Stimulated activated naive CD4-positive, alpha-beta T cell (primary cell): ENCODE measurements at places on chromosomes 5 and 9.

DNA sequence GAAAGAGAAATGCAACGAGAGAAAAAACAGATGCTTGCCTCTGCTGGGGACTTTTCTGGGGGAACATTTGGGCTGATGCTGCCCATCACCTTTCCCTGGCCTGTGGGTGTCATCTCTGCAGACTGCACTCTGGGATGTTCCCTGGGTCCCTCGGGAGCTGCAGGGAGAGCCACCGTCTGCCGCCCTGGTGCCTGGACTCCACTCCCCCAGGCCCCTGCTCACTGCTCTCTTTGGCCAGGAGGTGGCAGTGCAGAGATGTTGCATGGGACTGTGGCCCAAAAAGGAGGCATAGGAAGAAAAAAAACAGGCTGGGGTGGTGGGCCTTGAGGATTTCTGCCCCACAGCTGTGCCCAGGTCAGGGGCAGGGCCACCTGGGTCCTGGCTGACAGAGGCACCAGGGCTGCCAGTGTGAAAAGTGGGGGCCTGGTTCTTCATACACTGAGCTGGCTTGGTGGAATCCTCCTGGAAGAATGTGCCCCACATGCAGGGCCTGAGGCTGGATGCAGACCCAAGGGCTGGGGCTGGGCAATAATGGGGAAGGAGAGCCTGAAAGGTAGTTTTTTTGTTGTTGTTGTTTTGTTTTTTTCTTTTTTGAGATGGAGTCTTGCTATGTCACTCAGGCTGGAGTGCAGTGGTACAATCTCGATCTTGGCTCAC is 353.6 kb downstream of the SLIT3 start:
- no peak for DNase-seq

DNA sequence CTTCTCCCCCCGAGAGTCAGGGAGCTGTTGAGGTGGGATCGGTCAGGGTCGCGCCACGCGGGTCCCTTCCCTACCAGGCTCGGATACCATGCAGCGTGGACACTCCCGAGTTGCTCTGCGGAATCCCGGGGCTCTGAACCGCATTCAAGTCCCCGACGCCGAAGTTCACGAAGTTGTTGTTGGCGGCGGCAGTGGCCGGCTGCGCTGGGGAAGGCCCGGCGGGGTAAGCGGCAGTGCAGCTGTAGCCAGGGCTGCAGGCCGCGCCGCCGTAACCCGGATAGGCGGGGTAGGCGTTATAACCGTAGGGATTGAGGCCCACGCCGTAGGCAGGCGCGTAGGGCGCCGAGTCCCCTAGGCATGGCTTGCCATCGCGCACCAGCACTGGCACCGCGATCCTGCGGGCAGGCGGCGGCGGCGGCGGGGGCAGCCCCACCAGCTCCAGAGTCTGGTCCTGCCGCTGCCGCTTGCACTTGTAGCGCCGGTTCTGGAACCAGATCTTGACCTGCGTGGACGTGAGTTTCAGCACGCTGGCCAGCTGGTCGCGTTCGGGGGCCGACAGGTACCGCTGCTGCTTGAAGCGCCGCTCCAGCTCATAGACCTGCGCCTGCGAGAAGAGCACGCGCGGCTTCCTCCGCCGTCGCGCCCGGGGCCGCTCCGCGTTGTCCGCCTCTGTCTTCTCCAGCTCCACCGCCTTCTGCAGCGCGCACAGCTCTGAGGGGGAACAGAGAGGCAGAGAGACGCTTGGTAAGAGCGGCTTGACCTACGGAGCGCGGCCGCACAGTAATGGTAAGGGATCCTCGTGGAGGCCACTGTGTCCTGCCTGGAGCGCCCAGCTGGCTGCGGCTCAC is 2.3 kb downstream of the NKX2-5 start:
- no peak for DNase-seq

DNA sequence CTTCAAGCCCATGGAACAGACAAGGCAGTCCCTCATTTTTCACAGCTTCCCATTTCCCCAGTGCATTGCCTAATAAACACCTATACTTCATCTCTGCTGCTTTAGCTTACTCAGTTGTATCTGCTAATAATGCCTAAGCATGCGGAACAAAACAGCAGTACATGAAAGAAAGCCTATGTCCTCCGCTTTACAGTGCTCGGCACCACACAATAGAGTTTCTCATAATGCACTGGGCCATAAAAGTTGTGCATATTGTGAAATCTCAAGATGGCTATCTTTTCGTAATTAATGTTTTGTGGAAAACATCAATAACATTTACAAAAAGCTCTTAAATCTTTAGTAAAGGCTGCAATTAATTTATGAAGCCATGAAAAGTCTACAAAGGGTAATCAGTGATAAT is 69.3 kb downstream of the DENND1A start:
- no peak for DNase-seq

- no peak for DNase-seq
Measured at GRCh38 chr5:64330728-64331231, 165.1 kb downstream of the RNF180 start.

DNA sequence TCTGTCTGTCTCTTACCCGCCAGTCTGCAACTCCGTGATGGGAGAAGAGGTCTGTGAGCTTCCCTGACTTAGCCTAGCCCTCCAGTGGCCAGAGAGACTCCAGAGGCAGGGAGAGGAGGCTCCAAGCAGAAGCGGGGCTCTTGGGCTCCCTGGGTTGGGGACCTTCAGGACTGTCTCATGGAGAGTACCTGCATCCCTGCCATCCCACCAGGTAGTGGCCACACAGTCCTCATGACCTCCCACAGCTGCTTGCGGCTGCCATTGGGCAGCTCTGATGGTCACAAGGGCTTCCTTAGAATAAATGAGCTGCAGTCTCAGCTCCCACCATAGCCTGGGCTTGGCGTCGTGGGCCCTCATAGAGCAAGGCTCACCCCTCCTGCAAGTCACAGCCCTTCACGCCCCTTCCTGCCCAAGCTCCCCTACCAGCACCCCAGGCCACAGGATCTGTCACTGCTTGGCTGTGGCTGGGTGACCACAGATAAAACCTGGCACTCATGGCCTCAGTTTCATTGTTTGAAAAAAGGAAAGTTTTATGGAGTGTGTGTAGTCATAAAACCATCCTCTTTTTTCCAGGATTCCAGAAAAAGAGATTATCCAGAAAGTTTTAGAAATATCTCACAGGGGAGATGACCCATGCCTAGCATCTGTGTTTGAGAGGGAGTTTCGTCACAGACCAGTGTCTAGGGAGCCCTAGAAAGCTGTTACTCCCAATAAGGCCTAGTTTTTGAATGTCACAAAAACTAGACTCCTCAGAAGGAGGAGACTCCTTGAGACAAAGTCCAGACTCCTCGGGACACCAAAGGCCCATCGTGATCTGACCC is 48.4 kb downstream of the PPARGC1B start:
- DNase-seq, result no peak

GRCh38 chr5:139910901-139911300 is 115.3 kb downstream of the PSD2 start:
- no peak for DNase-seq

- DNase-seq, result peak; percentile 12
Measured at GRCh38 chr5:35859101-35859661, 2.5 kb downstream of the IL7R start.
